Vagina (tissue), 2 donors: ENCODE measurements at places on chromosomes 1 and 21. TPM values are rescaled to one million over a fixed set of nuclear protein-coding genes. Genes with fewer than 3 reads are reported as not detected.

Gene SLC1A7
- not detected for total RNA-seq

Gene CFAP126
- total RNA-seq = not detected

Gene PLA2G2C
- total RNA-seq = not detected

Gene FALEC
- total RNA-seq = not detected

Gene RAP1GAP
- total RNA-seq = 1.2 TPM

Gene SEMA6C
- total RNA-seq = 10.1 TPM

Gene C1QA
- 95.8 TPM for total RNA-seq

Gene ERO1B
- 10.3 TPM for total RNA-seq

Gene KIF17
- 2.5 TPM for total RNA-seq

Gene PROK1
- 7.4 TPM for total RNA-seq

- no peak overlapping the region for H3K27ac ChIP-seq
- no peak for DNase-seq
Observed at GRCh38 chr1:71930511-71930910, 351.8 kb downstream of the NEGR1 start.

GRCh38 chr1:173395762-173396161 lies 81.4 kb upstream of the PRDX6 start:
- H3K36me3 ChIP-seq = no peaks in the 10 kb centered on the region
- no peak overlapping the region for H3K27ac ChIP-seq
- no peak for DNase-seq
- H3K27me3 ChIP-seq = no peaks in the 10 kb centered on the region

GRCh38 chr1:6108937-6109614 lies 63.4 kb downstream of the KCNAB2 start:
- no peak overlapping the region for H3K27ac ChIP-seq
- H3K4me3 ChIP-seq = no peak overlapping the region
- no peaks in the 10 kb centered on the region for H3K36me3 ChIP-seq
- no peak for DNase-seq
- no peaks in the 10 kb centered on the region for H3K4me1 ChIP-seq

DNA sequence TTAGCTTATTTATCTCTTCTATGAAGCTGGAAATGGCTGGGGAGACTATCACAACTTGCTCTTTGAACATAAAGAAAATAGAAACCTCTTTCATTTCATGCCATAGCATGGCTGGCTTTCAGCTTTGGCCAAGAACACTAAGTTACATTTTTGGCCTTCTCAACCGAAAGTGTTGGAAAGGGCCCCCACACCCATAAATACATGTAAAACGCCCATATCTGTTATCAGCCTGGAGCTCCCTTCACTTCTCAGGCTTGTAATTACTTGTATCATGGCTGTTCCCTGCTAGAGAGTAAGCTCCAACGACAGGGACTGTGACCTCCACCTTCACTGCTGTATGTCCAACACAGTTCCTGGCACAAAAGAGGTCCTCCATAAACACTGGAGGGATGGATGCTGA lies 12.7 kb upstream of the EIF4G3 start:
- no peak overlapping the region for H3K27ac ChIP-seq
- no peaks in the 10 kb centered on the region for H3K36me3 ChIP-seq
- no peak overlapping the region for H3K4me3 ChIP-seq
- no peak for DNase-seq

DNA sequence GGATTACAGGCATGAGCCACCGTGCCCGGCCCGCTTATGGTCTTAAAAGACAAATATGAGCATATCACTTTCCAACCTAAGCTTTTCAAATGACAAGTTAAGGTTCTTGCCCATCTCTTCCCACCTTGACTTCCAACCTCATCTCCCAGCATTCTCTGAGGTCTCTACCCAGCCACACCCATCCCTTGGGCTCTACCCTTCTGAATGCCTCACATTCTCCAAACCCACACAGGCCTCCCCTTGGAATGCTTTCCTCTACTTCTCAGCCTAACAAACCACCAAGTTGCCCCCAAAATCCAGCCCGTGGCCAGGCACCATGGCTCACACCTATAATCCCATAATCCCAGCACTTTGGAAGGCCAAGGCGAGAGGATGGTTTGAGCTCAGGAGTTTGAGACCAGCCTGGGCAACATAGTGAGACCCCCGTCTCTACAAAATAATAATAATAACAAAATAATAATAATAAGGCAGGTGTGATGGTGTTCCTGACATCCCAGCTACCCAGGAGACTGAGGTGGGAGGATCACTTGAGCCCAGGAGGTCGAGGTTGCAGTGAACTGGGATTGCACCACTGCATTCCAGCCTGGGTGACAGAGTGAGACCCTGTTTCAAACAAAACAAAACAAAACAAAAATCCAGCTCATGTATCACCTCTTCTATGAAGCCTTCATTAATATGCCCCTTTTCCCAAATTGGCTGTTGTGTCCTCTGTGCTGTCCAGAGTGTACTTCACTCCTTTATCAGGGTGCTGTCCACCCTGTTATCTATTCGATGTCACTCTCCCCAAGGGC lies 11.2 kb downstream of the DCST2 start:
- H3K36me3 ChIP-seq = no peaks in the 10 kb centered on the region
- H3K4me1 ChIP-seq = peaks cover 25% of the 10 kb centered on the region
- DNase-seq = no peak
- no peak overlapping the region for H3K4me3 ChIP-seq
- no peak overlapping the region for H3K27ac ChIP-seq

GRCh38 chr1:179770887-179771502 lies 27.9 kb downstream of the FAM163A start:
- H3K4me3 ChIP-seq = no peak overlapping the region
- no peaks in the 10 kb centered on the region for H3K4me1 ChIP-seq
- no peaks in the 10 kb centered on the region for H3K27me3 ChIP-seq
- H3K27ac ChIP-seq = no peak overlapping the region
- DNase-seq = no peak
- H3K36me3 ChIP-seq = no peaks in the 10 kb centered on the region

- no peaks in the 10 kb centered on the region for H3K36me3 ChIP-seq
- H3K27me3 ChIP-seq = no peaks in the 10 kb centered on the region
- H3K4me3 ChIP-seq = no peak overlapping the region
- H3K4me1 ChIP-seq = peaks cover 34% of the 10 kb centered on the region
- H3K27ac ChIP-seq = peak overlapping the region; percentile 80
Observed at GRCh38 chr1:184563308-184563707, 176.5 kb downstream of the C1orf21 start.

DNA sequence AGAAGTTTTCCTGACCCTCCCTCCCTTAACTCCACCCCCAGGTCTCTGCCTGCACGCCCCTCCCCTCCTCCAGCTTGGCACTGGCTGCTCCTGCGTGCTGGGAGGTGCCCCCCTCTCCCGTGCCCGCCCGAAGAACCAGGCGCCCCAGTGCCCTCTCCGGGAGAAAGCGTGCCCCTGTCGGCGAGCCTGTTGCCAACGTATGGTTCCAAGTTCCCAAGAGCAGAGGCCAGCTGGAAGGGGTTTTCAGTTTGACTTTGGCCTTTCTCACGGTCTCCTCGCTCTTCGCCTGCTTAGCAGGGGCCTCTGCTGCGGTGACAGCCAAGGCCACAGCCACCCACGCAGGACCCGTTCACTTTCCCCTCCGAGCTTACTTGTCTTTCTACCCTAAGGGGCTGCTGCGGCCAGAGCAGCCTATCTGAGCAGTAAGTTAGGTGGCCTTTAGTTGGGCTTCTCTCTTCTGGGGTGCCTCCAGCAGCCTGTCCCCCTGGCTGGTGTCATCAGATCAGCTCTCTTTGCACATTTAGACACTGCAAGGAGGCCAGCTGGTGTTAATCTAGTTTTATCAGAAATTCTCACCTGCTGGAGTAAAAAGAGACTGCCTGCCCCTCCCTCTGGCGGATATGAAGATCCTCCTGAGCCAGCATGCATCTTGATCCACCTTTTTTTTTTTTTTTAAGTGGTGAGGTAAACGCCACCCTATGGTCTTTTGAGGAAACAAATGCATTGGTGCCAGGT lies 1.5 kb downstream of the STUM start:
- no peaks in the 10 kb centered on the region for H3K36me3 ChIP-seq
- peak overlapping the region; percentile 46 for H3K4me3 ChIP-seq
- H3K4me1 ChIP-seq = peaks cover 24% of the 10 kb centered on the region

DNA sequence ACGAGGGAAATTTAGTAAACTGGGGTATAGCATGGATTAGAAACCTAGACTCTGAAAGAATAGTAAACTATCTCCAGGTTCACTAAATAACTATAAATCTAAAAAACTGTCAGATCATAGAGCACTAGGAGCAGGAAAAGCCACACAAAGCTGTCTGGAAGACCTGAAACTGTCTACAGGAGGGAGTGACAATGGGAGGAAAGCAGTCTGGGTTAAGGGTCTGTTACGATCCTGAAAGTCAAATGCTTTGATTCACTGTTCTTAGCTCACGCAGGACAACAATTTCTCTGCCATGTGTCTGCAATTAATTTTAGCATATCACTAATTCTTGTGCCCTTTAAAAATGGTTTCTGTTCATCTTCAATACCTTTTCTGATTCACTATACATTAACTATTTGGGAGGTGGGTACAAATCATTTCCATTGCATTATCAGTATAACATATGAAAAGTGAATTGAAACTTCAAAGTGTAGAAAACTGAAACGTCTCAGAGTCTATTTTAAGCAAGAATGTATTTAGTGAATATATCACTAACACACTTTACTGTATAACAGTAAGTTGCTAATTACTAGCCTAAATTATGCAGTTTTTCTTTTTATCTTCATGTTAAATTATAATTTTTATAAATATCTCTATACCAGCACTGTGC lies 18.4 kb downstream of the CEP170 start:
- no peak overlapping the region for H3K4me3 ChIP-seq
- no peaks in the 10 kb centered on the region for H3K36me3 ChIP-seq
- DNase-seq = no peak
- H3K4me1 ChIP-seq = peaks cover 26% of the 10 kb centered on the region

- no peak overlapping the region for H3K27ac ChIP-seq
- no peaks in the 10 kb centered on the region for H3K27me3 ChIP-seq
- H3K4me3 ChIP-seq = no peak overlapping the region
Observed at GRCh38 chr21:38223893-38224540, 32.8 kb upstream of the KCNJ15 start.

GRCh38 chr1:184296466-184297243 lies 90.2 kb upstream of the C1orf21 start:
- peak overlapping the region; percentile 71 for H3K27ac ChIP-seq
- no peak for DNase-seq
- no peaks in the 10 kb centered on the region for H3K36me3 ChIP-seq
- H3K4me1 ChIP-seq = peaks cover 25% of the 10 kb centered on the region
- no peaks in the 10 kb centered on the region for H3K27me3 ChIP-seq

DNA sequence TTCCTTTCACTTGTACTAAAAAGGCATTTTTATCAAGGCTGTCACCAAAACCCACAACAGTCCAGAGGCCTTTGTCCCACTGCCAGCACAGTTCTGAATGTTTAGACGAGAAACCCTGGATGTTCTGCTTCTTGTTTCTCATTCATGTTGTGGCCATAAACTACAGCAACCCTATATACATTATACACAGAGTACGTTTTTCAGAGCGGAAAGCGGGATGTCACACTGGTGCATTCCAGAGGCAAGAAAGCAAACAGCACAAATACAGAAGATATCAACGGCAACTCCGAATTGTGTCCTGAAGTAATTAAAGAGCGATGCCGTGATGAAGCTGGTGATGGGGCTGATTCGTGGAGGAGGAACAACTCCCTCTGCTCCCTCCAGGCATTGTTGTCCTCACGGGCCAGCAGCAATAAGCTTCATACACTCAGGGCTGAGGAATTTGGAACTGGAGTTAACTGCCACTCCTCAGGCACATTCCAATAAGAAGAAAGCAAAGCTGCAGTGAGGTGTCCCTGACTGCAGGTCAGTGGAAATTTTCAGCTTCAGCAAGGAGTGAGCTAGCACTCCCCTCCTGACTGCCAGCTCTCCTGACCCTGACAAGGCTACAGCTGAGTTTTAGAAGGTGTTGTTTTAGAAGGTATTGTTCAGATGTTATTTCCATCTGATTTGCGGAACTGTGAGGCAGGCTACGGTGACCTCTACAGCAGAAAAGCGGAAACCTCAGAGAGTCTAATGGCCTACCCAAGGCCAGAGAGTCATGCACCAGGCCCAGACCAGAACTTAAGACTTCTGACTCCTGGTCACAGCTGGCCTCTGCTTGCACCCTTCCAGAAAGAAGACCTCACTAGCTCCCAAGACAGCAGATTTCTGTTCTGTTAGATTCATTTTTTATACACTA lies 149.0 kb downstream of the TGFBR3 start:
- no peaks in the 10 kb centered on the region for H3K36me3 ChIP-seq

- H3K4me3 ChIP-seq = no peak overlapping the region
- no peaks in the 10 kb centered on the region for H3K27me3 ChIP-seq
- peaks cover 81% of the 10 kb centered on the region for H3K4me1 ChIP-seq
Observed at GRCh38 chr1:230860617-230861384, 7.5 kb downstream of the C1orf198 start.

- H3K27ac ChIP-seq = peak overlapping the region; percentile 99
- no peaks in the 10 kb centered on the region for H3K36me3 ChIP-seq
- peaks cover 44% of the 10 kb centered on the region for H3K4me1 ChIP-seq
Observed at GRCh38 chr21:32411350-32412161, 950 bp upstream of the EVA1C start.

DNA sequence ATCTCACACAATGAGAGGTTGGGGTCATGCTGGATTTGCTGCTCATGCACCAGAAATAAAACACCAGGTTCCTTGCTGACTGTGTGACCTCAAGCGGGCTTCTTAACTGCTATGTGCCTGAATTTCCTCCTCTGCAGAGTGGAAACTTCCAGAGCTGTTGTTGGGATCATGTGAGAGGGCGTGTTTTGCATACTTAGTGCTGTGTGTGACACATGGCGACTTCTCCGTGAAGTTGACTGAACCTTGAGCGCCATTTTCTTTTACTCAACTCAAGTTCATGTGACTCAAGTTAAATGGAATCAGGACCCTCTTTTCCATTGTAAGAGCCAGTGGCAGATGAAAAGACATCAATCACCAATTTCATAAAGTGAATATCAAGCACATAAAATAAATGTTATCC lies 224.0 kb downstream of the KIF26B start:
- no peak overlapping the region for H3K27ac ChIP-seq
- H3K27me3 ChIP-seq = no peaks in the 10 kb centered on the region
- no peak overlapping the region for H3K4me3 ChIP-seq
- H3K36me3 ChIP-seq = no peaks in the 10 kb centered on the region
- no peak for DNase-seq

- no peaks in the 10 kb centered on the region for H3K36me3 ChIP-seq
- no peak overlapping the region for H3K4me3 ChIP-seq
- DNase-seq = no peak
- H3K4me1 ChIP-seq = peaks cover 51% of the 10 kb centered on the region
Observed at GRCh38 chr1:214416417-214416816, 135.0 kb downstream of the PTPN14 start.
